ACHN (cell line): ENCODE measurements at places on chromosomes 16 and 17.

- no peak for DNase-seq
Measured at GRCh38 chr16:10609402-10609774, 29.0 kb upstream of the EMP2 start.

DNA sequence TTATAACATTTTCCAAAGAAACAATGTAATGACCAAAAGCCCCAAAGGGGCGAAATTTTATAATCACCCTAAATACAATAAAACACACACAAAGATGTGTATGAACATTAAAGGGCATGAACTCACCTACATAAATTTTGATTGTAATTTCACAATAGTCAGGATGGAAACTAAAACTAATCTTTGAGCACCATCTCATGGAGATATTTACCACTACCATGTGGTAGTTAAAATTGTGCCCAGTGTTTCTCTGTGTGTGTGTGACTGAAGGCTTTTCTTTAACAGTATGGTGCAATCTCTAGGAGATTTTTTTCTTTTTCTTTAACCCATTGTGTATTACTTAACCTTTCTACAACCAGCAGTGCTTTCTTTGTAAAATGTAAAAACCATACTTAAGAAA, 19.7 kb upstream of the MEIOC start:
- DNase-seq, result peak; percentile 63

- DNase-seq, result no peak
Measured at GRCh38 chr16:68764862-68765261, 27.8 kb downstream of the CDH1 start.

GRCh38 chr17:82837586-82838320, 2.1 kb downstream of the ZNF750 start:
- DNase-seq, result no peak

DNA sequence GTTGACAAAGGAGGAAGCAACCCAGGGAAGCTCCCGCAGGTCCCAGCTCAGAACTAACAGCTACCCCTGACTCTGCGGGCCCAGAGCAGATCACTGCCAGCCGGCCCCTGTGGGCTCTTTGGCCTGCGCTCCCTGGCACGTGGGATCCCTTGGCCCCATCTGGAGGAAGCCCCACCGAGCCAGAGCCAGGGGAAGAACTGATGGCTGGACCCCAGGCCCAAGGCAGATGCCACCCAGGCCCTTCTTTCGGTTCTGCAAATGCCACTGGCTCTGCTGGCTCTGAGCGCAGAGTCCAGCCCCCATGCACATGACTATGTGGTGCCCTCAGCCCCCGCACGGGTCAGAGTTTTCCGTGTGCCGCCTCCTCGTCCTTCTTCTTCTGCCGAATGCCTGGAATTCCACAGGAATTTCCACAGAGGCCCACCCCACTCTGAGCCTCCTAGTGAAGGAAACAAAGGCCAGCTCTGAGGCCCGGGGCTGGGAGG, 35.8 kb upstream of the SNN start:
- no peak for DNase-seq

- DNase-seq, result no peak
Measured at GRCh38 chr16:68380348-68380670, 68.0 kb downstream of the SMPD3 start.

GRCh38 chr16:85882181-85882810, 16.7 kb upstream of the IRF8 start:
- no peak for DNase-seq

DNA sequence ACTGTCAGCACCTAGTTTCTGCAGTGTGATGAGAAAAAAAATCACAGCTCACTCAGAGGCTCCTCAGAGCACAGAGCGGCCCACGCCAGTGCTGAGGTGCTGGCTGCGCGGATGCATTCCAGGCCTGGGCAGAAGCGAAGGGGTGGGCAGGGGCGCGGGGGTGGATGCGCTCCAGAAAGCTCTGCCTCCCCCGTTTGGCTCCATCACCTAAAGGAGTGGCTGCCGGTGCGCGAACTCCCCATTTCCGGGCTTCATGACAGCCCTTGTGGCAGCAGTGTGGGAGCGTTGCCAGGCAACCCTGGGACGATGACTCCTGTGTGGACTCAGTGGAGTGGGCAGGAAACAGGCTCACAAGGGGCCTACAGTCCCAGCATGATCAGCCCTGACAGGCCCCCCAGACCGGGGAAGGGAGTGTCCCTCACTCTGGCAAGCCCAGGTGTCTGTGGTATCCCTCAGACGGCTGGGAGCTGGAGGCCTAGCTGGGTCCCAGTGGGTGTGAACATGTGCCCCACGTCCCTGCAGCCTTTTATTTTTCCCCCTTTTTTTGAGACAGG, 32.8 kb upstream of the NUDT16L1 start:
- DNase-seq, result no peak

DNA sequence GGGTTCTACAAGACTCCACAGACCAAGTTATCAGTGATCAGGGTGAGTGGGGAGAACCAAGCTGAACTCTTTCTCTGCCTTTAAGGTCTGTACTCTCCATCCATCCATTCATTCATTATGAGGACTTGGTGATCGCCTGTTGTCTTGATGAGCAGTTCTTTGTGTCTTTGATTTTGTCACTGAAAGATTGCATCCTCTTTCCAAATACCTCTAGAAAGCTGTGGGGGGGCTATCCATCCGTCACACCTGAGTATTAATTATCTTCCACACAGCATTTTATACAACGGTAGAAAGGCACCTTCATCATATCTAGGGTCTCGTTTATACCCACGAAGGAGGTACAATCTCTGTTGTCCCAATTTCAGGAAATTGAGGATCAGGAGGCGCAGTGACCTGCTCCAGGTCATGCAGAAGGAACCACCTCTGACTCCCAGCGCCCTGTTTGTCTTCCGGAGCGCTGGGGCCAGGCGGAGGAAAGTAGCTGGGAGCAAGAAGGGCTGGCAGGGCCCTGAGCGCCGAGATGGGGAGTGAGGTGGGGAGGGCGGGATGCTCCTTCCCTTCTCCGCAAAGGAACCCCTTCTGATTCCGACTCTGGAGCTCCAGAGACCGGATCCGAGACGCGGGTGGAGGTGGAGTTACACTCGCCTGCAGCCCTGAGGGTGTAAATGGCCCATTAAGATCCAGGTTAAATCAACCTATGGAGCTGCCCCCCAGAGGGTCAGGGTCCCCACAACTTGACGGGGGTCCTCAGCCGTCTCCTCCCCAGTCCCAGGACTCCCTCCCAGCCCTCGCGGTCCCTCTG, 605 bp upstream of the ABAT start:
- DNase-seq, result no peak

GRCh38 chr17:82301916-82302567, 15.4 kb downstream of the CD7 start:
- DNase-seq, result no peak

- no peak for DNase-seq
Measured at GRCh38 chr16:84544031-84544773, 39.7 kb upstream of the MEAK7 start.

DNA sequence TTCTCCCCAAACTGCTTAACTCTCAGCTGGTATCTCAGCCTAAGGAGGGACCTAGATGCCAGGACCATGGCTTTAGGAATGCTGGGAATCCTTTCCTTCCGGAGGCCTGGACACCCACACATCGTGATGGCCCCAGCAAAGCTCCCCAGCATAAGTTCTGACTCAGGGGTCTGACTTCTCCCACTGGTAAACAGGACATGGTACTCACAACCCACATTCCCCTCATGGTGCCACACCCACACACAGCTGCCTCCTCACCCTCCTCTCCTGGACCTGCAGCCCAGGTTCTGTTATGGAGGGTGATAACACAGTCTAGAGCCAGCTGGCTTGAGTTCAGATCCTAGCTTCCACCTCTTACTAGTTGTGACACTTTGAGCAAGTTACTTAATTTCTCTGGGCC, 719 bp upstream of the RNF227 start:
- no peak for DNase-seq

- DNase-seq, result no peak
Measured at GRCh38 chr16:62610291-62610690, 574.1 kb upstream of the CDH8 start.

DNA sequence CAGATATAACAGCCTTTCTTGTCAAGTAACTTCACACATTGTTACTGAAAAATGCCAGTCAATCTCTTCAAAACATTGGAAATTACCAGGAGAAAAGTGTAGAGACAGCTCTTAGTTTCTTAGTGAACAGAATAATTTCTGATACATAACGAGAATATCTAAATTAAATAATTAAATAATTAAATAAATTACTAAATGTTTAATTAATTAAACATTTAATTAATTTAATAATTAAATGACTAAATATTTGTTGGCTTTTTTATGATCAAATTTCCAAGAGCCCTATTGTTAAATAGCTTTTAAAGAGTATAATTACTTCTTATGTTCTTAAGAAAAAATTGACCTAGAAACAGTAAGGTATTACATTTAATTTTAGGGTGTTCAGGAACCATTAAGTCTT, 129.6 kb downstream of the SSH2 start:
- DNase-seq, result no peak

GRCh38 chr17:29283496-29283895, 10.5 kb downstream of the NUFIP2 start:
- no peak for DNase-seq

- DNase-seq, result no peak
Measured at GRCh38 chr17:80447790-80448189, 28.6 kb downstream of the NPTX1 start.

DNA sequence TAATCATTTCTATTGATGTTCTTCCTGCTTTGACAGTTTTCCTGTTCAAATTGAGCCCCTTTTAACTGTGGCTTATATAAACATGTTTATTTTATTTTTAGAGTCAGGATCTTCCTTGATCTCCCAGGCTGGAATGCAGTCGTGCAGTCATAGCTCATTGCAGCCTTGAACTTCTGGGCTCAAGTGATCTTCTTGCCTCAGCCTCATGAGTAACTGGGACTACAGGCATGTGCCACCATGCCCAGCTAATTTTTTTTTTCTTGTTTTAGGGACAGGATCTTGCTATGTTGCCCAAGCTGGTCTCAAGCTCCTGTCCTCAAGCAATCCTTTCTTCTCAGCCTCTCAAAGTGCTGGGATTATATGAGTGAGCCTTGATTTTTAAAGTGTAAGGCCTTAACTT, 14.7 kb downstream of the PHKB start:
- DNase-seq, result no peak

GRCh38 chr17:39652587-39653315, 12.4 kb upstream of the TCAP start:
- no peak for DNase-seq

DNA sequence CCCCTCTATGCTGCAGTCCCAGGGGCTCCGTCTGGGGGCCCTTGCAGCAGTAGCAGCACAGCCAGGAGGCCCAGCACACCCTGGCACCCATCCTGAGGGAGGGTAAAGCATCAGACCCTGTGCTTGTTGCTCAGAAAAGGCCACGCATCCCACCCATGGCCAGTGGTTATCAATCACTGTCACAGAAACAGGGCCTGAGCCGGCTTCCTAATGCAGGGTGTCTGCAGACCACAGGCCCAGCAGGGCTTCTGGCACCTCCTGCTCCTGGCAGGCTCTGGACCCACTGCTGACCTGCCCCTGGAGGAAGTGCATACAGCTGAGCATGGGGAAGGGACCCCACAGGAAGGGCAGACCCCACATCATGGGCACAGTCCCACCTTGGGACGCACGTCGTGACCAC, 26.9 kb upstream of the CDH15 start:
- DNase-seq, result no peak

GRCh38 chr17:17842111-17842876, 5.5 kb upstream of the SREBF1 start:
- no peak for DNase-seq

GRCh38 chr17:16304830-16305229, 48.4 kb downstream of the CENPV start:
- peak; percentile 43 for DNase-seq

- no peak for DNase-seq
Measured at GRCh38 chr17:72504783-72505182, 384.0 kb downstream of the SOX9 start.

DNA sequence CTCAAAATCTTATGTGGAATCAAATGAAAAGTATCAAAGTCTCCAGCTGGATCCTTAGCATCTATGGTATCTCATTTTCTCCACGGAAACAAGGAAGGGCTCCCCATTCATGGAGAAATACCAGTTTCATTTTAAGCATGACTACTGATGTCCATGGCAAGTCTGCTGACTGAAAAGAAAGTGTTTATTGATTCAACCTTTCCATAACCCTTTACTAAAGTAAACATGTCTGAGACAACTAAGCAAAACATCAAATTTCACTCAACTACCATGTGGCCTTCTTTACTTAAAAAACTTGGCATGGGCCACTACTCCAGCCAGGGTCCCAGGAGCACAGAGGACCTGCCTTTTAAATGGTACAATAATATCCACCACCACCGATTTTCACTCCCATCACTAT, 928.0 kb upstream of the SOX9 start:
- DNase-seq, result no peak

DNA sequence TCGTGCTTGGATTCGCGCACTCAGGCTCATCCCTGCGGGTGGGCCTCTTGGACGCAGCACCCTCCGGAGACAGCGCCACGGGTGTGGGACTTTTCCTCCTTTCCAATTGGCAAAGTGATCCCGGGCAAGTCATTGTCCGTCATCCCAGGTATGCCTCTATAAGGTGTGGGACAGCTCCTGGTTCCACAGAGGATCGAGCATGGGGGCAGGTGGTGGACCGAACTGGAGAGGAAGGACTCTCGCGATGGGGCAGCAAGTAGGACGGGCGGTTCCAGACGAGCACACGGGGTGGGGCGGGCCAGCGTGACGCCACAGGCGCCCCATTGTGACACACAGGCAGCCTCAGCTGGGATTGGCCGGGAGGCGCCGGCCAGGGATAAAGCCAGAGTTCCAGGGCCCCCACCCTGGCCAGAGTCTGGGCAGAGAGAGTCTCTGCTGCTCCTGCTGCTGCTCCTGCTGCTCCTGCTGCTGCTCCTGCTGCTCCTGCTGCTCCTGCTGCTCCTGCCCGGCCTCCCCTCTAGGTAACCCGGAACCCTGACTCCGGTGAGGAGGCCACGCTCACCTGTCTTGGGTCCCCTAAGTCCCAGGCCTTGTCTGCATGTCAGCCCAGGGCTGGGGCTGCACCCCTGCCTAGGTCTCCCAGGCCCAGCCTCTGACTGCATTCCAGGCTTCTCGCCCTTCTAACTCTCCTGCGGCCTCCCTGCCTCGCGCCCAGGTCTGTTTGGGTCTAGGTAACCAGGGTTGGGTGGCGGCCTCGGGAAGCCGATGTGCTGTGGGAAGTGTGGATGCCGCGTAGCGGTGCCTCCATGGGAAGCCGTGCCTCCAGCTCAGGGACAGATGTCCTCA, 38.5 kb upstream of the SLC47A1 start:
- DNase-seq, result no peak

GRCh38 chr16:4038448-4038847, 77.8 kb downstream of the ADCY9 start:
- DNase-seq, result no peak

DNA sequence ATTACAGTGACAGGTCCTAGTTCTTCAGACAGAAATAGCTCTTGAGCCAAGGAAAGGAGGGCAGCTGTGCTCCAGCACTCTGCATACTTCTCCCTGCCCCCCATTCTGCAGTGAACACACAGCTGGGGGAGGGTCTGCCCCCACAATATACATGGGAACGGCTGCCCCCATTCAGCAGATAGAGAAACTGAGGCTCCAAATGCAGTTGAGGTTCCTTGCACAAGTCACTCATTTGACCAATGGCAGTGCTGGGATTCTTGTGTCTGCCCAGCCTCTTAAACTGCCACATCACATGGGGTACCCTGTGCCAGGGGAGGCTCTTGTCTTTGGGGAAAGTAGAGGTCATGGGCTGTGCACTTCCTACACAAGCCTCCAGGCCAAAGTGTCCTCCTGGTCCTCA, 10.9 kb upstream of the PDP2 start:
- no peak for DNase-seq
